ENCODE measurements at places on chromosomes 6 and 20.

- DNase-seq: no peak
These were observed at the start of gene PRRT1 for GRCh38 chr6:32151863-32152768. Gene PRRT1 (minus strand): TSS chr6:32151939. CDS start chr6:32151827, 112 bp downstream.

DNA sequence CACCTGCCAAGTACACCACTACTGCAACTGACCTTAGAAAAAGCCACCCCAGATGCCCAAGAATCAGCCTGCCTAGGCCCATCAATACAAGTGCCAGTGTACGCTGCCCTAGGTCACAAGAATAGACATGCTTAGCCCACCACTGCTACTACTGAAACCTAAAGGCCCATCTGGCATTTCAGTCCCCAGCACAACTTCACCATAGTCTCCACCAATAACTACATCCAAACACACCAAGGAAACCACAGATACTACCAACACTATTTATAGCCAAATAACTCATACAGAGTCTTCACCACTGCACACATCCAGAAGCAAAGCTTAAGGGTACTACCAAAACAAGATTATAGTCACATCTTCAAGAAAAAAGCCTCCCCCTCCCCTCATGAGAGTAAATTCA, 28.2 kb downstream of the TREML4 start:
- no peak for DNase-seq

- DNase-seq: no peak
These were observed 630.7 kb downstream of the HACE1 start for GRCh38 chr6:104229057-104229456.

GRCh38 chr6:5280920-5281319, 19.6 kb downstream of the FARS2 start:
- DNase-seq: no peak

DNA sequence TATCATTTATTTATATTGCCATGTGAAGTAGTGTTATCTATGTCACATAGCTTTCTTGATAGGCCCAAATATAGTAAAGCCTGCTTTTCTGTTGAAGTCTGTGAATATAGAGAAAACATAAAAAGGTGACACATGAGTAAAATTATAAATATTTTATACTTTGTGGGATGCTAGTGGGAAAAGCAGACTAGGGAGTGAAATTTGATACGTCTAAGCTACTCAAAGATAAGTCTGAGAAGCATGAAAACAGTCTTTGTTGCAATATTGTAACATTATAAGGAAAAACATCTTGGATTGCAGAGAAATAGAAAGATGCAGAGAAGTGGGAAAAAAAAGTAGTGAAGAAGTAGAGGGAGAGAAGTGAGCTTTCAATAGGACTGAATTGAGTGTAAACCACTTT, 75.4 kb downstream of the ZNF292 start:
- DNase-seq: no peak

GRCh38 chr6:75331151-75331550, 46.6 kb upstream of the TMEM30A start:
- no peak for DNase-seq

GRCh38 chr6:100370265-100370664, 94.5 kb downstream of the SIM1 start:
- DNase-seq: no peak

DNA sequence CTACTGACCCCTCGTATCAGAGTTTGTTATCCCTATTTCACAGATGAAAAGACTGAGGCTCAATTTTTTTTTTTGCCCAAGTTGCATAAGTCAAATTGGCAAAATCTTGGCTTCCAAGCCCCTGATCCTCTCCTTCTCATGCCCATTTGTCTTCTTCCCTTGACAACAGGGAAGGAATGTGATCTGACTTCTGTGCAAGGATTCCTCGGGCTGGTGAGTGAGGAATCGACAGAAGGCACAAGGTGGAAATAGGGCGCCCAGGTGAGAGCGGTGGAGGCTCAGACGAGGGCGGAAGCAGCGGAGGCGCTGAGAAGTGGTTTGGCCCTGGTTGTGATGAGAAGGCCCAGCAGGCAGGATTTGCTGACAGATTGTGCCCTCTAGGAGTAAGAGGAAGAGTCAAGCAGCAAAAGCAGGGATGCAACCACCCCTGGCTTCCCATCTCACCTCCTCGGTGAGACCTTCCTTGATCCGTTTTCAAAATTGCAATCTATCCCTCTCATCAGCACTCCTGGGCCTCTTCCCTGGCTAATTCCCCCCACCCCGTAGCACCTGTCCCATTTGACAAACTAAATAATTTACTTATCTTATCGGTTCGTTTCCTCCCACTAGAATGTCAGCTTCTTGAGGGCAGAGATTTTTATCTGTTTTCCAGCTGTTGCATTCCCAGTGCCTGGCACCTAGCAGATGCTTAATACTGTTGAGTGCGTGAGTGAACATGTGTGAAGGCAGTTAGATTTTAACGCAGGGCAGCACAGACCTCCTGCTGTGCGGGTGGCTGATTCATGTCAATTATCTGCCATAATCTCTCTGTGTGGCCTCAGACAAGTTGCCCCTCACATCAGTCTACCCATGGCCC, 3.7 kb upstream of the SIRPA start:
- no peak for DNase-seq

DNA sequence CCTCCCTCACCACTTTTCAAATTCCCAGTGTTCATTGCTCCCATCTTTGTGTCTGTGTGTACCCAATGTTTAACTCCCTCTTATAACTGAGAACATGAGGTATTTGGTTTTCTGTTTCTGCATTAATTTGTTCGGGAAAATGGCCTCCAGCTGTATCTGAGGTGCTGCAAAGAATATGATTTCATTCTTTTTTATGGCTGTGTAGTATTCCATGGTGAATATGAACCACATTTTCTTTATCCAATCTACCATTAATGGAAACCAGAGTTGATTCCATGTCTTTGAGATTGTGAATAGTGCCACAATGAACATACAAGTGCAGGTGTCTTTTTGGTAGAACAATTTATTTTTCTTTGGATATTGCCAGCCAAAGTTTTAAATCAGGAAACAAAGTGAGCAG, 10.4 kb downstream of the CD24 start:
- DNase-seq: no peak

GRCh38 chr6:73302339-73302738, 39.3 kb upstream of the KHDC1 start:
- DNase-seq: no peak

DNA sequence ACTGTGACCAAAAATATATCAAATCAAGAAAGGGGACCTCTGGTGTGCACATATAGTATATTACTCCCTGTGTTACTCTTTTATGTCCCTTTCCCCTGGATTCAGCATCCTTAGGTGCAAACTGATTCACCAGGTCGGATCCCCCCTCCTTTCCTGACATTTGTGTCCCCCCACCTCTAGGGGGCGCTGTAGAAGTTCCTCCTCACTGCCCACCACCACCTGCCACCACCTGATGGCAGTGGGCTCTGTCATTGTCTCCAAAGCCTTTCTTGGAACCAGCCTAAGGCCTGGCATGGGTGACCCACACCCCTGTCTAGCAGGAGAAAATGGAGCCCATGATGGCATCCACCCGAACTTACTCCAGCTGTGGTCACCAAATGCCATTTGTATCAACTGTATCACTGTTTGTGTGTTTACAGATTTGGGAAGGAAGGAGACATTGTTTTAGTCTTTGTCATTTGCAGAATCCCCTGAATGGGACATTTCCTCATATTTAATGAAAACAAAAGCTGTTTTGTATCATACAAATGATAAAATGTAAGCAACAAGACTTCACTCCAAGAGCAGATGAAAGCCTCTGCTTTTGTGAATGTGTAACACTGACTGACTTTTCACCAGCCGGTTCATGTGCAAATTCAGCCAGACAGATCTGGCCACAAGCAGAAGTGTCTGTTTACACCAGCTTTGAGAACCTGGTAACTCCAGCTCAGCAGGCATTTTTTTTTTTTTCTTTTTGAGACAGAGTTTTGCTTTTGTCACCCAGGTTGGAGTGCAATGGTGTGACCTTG, 66.2 kb downstream of the ARMC2 start:
- no peak for DNase-seq

Data from NCI-H2081 (cell line).